ENCODE measurements at places on chromosomes 5 and 9.
A peak's percentile ranks its signal among the peaks of the same experiment; 100 is the strongest.

DNA sequence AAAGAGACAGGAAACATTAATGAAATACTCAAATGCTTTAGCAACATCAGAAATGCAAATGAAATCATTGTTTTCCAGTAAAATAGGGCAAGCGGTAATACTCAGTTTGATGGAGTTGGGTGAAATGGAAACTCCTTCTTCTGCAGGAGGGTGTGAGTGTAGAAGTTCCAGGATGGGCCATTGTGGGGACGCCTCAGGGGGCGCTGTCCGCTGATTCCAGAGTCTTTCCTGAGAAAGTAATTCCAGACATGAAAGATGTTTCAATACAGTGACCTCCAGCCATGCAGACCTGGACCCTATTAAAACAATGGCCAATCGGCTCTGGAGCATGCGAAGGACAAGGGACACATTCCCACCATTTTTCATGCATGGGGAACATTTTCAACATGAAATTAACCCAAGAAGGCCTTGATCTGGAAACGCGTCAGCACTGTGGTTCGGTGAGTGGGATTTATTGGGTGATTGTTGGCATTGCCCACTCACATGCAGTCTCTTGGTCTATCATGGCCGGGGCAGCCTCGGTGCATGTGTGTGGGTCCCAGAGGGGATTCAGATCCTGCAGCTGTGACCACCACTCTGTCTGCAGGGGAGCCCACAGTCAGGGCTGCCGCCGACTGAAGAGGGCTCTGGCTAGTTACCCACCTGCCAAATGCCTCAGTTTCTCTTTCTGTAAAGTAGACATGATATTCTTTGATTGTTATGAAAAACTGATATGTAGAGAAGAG, 132.6 kb upstream of the IRX4 start:
- DNase-seq: no peak

DNA sequence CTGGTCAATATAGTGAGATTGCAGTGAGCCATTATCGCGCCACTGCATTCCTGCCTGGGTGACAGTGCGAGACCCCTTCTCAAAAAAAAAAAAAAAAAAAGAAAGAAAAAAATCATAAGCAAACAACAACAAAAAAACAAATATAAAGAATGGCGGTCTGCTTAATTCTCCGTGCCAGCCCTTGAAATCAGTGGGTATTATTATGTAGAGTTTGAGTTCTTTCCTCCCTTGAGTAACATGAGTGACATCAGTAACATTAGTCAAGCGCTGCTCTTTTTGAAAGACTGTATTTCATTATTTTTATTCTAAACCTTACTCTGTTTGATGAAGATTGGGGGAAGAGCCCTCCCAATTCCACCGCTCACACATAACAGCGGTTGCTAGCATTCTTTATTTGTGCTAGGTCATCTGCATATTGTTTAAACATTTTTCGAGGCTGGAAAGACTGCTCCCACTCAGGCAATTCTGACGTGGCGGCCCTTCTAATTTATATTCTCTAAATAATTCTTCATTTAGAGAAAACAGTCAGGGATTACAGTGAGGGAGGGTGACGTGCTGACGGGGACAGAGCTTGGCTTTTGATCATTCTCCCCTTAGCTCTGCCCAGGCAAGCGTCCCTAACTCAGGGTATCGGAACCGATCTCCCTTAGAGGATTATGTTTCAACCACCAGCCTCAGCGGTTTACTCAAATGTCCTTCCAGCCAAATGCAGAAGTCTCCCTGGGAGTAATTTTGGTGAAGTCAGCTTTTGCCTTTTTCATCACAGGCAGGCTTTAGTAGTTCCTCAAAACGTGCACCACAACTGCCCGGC, 860 bp upstream of the MARCHF6 start:
- peak; percentile 69 for DNase-seq

DNA sequence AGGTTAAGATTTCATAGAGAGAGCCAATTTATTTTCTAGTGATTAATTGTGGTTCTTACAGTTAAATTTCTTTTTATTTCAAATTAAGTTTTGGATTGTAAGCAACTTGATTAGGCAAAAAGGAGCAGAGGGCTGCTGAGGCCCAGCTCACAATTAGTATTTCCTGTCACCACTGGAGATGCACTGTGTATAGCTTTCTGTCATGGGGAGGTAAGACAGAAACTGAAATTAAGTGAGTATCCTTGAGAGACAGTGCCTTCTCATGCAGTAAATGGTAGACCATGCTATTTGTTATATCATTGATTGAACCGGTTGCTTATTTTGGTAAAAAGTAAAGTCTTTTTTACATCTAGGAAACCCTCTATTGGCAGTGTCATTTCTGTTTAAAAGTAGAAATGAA, 190.7 kb downstream of the CCDC171 start:
- no peak for DNase-seq

- DNase-seq: peak; percentile 9
These were observed 61.8 kb downstream of the ERAP1 start for GRCh38 chr5:96745844-96746531.

DNA sequence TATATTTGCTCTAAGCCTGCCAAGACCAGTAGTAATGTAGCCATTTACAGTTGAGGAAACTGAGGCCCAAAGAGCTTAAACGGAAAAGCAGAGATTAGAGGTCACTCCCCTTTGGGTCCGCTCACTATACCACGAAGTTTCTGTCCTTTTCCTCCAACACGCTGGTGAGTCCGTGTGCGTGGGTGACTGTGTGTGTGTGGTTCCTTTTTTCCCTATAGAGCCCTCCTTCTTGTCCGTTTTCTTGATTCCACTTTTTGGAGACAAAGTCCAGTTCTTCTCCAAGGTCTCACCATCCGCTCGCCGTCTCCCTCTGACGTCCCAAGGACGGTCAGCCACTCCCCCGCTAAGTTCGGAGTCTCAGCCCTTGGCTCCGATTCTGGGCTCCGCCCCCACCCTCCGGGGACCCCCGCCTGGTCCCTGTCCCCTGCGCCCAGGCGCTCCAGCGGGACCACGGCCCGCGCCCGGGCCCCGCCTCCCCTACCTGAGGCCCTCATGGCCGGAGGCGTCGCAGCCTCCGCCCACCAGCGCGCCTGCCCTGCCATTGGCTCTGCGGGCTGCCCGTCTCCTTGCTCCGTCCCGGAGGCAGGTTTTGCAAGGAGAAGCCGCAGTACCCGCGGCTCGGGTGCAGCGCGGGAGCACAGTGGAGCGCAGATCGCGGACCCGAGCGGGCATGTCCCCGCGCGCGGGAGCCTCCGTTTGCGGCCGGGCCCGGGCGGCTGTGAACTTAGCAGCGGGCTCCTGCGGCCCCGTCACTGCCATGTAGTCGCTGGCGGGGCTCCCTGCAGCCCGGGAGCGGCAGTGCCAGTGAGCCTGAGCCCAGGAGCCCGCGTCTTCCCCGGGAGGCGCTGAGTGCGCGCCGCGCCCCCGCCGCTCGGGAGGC, at the start of gene MAST4:
MAST4 (plus strand) TSS at position 638 of the 880 bp plus-strand sequence. CDS start 263 bp downstream, outside the sequence.
- peak; percentile 68 for DNase-seq

- DNase-seq: no peak
These were observed 22.3 kb downstream of the TRIM7 start for GRCh38 chr5:181182651-181183050.
